ENCODE measurements at places on chromosomes 5 and 9. TPM values are rescaled to one million over a fixed set of nuclear protein-coding genes. Genes with fewer than 3 reads are reported as not detected.

ENTPD2 gene
- total RNA-seq = 3.1 TPM

CARTPT gene
- total RNA-seq = not detected

ITGA1 gene
- 1.4 TPM for total RNA-seq

HRCT1 gene
- 0.34 TPM for total RNA-seq

ACSL6 gene
- 0.14 TPM for total RNA-seq

OSMR gene
- total RNA-seq = 161 TPM

VCP gene
- 302 TPM for total RNA-seq

SCGB3A2 gene
- total RNA-seq = not detected

ACTBL2 gene
- total RNA-seq = not detected

All from nasal cavity respiratory epithelium epithelial cell of viscerocranial mucosa (primary cell).